NCI-H2029 treated with DMSO at 0.1 percent for 48 hours (cell line): ENCODE measurements at places on chromosomes 12 and 14.

- DNase-seq: no peak
Observed at GRCh38 chr12:79124385-79124784, 259.8 kb downstream of the SYT1 start.

DNA sequence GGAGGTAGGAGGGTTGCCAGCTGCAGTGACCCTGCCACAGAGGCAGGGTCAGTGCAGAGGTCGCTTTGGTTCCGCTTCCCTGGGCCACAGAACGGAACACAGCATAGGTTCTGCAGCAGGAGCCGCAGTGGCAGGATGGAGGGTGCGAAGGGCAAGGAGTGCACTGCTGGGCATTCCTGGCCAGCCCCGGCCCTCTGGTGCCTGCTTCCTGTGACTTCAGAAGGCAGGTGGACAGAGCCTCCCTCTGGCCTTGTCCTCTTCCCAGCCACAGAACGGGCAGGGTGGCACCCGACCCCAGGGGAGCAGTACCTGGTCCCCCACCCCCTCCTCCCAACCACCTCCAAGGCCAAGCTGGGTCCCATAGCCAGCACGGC is 37.7 kb downstream of the SLC8B1 start:
- DNase-seq: no peak

- no peak for DNase-seq
Observed at GRCh38 chr14:95885278-95885677, 8.6 kb downstream of the TUNAR start.

DNA sequence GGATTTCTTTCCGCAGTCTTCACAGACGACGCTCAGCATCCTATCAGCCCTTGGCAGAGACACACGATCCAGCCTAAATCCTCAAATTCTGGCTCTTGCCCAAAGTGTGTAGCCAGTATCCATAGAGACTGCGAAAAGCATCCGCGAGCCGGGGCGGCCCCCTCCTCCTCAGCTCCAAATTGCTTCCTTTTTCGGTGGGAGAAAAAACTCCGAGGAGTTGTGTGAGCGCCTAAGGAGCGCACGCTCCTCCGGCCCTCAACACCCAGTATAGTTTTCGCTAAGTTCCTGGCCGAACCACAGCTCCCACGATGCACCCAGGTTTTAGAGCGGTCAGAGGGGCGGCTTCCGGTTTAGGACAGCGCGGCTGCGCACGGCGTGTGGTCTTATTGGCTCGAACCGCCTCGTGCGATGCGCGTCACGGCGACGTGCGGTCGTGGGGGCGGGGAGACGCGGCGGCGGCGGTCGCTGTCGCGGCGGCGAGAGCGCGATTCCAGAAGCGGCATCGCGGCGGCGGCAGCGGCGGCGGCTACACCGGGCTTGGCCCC is at the start of gene ADIPOR2:
Gene ADIPOR2 (plus strand): TSS at position 493 of the 545 bp plus-strand sequence. CDS start 63,274 bp downstream, outside the sequence.
- peak; percentile 76 for DNase-seq

GRCh38 chr12:100189636-100190394 is 10.8 kb upstream of the ACTR6 start:
- no peak for DNase-seq

DNA sequence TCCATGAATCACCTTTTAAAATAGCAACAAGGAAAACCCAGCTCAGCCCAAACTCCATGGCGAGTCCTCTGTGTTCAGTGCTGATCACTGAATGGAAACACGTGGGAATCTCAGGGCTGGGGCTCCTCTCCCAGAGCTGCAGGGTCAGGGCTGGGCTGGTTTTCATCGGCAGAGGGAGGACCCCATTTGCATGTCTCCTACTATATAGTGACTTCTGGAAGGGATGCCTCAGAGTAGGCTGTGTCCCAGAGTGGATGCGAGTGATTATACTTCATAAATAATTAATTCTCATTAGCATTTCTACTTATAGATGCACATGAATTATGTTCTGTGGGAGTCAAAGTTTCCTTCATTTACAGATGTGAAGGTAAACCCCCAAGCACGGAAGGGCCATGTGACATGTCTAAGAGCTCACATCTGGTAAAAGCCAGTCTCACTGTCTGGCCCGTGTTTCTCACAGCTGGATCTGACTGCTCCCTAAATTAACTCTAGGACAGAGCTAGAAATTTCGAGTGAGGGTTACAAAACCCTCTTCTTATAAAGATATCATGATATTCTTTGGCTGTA is 685.0 kb downstream of the TMEM121 start:
- no peak for DNase-seq

DNA sequence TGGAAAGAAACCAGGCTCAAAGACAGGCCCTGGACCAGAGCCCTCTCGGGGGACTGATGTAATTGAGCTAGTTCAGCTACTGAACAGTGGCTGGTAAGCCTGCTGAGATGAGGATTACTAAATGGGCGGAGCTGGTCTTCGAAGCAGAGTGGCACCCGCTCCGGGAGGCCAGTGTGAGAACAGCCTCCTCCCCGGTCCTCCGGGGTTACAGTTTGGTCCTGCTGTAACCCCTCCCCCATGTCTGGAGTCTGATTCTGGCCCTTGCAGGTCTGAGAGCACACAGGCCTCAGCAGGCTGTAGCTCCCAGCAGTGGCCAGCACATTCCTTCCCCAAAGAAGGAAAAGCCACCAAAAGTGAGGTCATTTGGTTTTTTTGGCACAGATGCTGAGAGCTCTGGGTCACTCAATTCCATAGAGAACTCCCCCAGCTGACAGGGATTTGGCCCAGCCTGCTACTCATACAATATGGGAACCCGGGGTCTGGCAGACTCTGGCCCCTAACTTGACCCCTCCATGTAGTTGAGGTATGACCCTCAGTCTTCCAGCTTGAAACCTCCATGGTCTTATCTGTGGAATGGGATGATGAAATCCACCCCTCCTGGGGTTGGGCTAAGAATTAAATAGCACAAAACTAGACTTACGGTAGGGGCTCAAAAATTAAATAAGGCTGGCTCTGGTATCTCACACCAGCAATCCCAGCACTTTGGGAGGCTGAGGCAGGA is 39.0 kb downstream of the ACTN1 start:
- DNase-seq: no peak

- DNase-seq: no peak
Observed at GRCh38 chr14:55336162-55336561, 64.9 kb downstream of the FBXO34 start.

DNA sequence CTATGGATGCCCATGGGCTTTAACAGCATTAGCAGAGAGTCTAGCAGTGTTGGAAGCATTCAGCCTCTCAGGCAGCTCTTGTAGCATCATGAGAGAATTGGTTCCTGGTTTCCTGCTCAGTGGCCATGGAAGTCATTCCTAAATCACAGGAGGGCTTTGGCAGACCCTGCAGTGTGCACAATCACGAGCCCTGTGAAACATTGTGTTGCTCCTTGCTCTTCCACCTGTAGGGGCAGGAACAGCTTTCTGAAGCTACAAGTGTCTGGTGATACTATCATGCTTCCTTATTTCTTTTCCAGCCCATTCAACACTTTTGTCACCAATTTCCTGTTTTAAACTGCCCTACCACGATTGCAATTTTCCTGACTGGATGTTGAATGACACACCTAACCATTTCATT is 402.2 kb upstream of the USP15 start:
- no peak for DNase-seq

- no peak for DNase-seq
Observed at GRCh38 chr12:46224386-46224785, 44.5 kb downstream of the SLC38A1 start.

GRCh38 chr12:3129301-3130056 is 52.3 kb downstream of the TSPAN9 start:
- DNase-seq: peak; percentile 62

DNA sequence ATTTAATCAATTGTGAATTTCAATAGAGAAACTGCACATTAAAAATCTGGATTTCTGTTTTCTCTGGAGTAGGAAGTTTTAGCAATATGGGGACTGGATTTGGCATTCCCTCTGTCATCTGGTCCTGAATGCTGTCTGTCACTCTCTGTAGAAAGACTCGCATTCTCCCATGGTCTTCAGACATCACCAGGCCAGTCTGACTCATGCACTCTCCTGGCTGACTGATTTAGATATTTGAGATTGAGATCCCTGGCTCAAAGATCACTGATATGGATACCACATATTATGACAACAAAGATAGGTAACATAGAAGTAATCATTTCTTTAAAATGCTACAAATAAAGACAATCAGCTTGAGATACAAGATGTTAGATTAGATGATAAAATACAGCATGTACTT is 524.5 kb downstream of the GALC start:
- DNase-seq: no peak

GRCh38 chr12:94297876-94298505 is 149.6 kb downstream of the PLXNC1 start:
- no peak for DNase-seq

DNA sequence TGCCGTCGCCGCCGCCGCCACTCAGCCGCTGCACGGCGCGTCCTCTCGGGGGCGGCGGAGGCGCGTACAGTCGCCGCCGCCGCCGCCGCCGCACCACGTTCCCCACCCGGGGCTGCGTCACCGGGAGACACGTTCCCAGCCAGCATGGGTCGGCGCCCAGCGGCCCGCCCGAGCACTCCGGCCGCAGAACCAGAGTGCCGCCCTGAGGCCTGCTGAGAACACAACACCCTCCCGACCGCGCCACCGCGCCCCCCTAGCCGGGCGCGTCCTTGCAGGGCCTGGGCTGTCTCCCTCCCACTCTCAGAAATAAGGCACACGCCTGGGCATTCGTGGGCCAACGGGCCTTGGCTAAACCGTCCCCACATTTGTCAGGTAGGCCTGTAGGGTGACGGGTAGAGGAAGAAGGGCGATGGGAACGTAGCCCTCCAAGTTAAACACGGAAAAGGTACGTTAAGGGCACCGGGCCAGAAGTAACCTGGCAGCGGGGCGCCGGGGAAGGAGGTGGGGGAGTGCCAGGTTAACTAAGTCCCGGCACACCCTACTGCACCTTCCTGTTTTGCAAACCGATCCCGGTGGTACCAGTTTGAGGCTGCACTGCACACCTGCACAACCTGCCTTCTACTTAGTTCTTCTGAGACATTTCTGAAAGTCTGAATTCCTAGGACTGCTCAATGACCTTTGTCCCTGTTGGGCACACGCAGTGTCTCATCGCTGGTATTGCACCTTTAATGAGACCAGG is at the start of gene MAP4K5:
Gene MAP4K5 (minus strand): TSS at position 68 of the 739 bp plus-strand sequence. CDS start 520 bp downstream, outside the sequence.
- DNase-seq: peak; percentile 87

DNA sequence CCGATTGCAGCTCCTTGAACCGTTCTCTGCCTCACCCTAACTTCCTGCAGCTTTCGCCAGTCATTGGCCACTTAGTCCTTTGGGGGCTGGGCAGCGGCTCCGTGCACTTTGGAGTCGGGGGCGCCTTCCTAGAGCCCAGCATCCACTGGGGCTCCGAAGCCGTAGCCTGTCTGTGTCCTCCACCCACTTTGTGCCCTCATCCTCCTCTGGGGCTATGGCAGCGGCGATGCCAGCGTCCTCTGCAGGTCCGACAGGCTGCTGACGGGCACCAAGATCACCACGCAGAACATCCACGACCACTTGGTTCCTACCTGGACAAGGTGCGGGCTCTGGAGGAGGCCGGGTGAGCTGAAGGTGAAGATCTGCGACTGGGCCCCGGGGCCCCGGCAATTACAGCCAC is 11.8 kb upstream of the A2M start:
- no peak for DNase-seq

DNA sequence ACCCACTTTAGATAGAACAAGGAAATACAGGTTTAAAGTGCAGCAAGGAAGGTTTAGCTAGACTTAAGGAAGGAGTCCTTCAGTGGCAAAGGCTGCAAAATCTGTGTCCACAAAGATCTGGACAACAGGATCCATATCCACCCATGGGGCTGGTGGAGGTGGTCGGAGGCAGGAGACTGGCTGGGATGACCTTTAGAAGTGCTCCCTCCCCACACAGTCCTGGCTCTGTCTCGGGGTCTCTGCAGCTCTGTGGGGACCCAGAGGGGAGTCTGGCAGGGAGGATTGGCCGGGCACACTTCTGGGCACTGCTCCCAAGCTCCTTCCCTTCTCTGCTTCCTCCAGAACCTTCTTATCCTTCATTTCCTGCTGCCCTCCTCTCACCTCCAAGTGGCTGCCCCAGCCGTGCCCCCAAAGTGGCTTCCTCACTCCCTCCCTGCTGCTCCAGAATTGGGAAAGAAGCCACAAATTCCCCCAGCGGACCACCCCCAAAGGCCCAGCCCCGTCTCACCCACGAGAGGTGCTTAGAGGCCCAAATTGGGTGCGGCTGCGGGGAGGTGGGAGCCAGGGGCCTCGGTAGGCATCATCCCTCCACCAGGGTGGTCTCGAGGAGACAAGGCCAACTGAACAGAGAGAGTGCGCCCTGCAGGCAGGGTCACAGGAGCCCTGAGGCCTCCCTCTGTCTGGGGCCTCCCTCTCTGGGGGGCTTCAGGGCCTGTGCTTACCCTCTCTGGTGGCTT is 21.9 kb upstream of the PGF start:
- no peak for DNase-seq

GRCh38 chr12:78562368-78563205 is 302.0 kb upstream of the SYT1 start:
- DNase-seq: peak; percentile 31

GRCh38 chr14:60508363-60508706 is 611 bp upstream of the SIX6 start:
- DNase-seq: no peak

DNA sequence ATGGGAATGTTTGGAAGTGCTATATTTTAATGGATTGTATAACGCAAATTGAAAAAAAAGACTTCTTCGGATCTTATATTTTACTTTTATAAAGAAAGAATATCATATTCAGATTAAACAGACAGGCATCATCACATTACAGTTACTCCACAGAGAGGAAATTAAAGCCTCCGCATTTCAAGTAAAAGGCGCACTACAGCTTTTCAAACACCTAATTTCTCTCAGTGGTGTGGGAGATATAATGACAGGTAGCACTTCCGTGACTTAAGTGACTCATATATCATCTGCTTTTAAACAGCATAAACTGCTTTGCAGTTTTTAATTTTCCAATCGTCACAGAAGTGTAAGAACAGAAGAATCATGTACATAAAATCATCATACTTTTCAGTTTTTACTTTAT is 751.4 kb downstream of the FSCB start:
- no peak for DNase-seq

DNA sequence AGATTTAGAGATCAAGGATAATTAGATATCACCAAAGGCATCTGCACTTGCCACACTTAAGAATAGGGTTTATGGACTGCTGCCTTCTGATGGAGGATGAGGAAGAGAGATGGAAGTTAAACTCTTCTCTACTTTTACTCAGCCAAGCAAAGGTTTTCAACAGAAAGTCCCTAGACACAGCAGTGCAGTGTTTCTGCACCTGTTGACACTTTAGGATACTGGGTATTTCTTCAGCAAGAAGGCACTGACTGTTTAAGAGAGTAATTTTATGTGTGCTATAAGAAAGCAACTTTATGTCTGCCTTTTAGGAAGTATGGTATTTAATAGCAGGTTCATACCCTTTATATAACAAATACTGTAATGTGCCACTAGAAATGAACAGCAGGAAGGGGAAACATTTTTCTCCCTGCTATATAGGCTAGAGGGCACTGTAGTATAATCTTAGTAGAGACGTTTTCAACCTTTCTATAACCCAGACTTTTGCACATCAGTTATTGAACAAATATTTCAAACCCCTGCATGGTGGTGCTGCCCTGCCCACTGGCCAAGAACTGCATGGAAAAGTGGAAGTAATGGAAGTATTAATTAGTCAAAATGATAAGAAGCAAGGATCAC is 225.0 kb upstream of the GRIP1 start:
- DNase-seq: no peak

- no peak for DNase-seq
Observed at GRCh38 chr12:55720071-55720564, at the start of gene RDH5. RDH5 (plus strand) TSS chr12:55720393; CDS start chr12:55721185, 792 bp downstream.
